ENCODE measurements at places on chromosomes 4 and X.
A peak's percentile ranks its signal among the peaks of the same experiment; 100 is the strongest.

DNA sequence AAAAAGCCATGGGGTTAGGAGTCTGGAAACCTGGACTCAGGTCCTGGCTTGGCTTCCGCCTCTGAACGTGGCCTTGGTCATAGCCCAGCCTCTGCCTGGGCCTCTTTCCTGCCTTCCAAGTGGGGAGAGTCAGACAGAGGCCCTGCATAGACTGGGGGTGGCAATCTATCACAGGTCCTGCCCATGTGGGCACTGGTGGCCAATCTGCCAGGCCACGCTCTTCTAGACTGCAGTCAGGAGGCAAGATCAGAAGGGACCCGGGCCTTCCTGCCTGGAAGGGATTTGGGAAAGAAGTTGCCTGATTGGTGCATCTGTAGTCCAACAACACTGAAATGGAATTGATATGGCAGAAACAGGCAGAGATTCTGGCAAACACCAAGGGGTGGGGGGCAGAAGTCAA lies 46.1 kb downstream of the CNGA2 start:
- DNase-seq: no peak

DNA sequence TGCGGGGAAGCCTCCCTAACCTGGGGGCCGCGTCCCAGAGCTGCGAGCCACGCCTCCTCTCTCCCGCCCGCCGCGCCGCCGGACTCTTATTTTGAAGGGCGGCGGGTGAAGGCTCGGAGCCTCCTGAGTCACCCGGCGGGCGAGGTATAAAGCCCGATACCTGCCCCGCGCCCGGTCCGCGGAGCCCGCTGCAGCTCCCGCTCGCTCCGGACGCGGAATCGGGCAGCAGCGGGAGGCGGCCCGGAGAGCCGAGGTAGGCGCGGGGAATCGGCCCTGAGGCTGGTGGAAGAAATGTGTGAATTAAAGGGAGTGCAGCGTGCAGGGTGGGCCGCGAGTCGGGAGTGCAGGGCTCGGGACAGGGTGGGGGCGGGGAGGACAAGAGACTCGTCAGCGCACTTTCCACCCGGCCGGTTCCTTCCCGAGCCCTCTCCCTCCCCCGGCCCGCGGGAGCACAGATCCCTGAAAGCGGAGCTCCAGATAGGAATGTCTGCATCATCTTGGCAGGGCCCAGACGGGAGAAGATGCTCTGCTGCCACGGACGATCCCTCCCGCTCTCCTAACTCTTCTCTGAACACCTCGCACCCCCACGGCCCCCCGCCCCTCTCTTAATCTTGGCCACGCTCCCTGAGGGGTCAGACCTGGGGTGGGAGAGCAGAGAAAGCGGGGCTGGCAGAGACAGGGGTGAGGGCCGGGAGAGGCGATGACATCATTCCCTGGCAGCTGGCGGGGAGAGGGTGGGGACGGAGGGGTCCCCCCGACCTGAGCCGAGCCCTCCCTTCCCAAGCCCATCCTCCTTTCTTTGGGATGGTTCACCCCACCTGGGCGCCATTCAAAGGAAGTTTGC lies 177.9 kb downstream of the CBR4 start:
- DNase-seq: peak; percentile 92

DNA sequence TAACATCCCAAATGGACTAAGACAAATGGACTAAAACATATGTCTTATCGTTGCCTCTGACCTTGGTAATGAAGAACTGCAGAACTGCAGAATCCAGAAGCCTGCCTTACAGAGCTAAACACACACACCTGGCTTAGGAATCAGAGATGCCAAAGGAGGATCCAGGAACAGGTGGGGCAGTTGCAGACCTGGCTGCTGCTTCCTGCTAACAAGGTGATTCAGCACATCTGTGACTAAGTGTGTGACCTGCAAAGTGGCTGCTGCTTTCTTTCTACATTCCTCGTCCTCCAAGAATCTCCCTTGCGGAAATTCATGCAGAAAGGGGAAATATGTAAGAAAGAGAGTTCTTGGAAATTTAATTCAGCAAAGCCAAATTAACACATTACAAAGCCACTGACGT lies 96.8 kb upstream of the NLGN4X start:
- DNase-seq: no peak

DNA sequence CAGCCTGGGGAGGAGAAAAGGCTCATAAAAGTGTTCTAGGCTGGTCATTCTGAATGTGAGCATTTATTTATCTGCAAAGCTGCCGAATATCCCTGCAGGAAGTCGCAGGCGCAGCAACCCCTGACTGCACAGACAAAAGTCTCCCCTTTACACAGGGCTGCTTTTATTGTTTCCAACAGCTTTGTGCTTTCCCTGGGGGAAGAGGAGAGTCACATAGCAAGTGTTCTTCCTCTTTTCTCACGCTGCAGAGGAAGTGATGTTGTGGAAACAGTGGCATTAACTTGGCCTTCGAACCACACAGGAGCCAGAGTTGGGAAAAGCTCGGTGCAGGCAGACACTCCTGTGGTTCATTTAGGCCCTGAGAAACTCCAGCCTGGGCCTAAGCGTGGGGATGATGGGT lies 81.5 kb upstream of the BCOR start:
- no peak for DNase-seq

GRCh38 chr4:150743564-150744342 lies 161.8 kb downstream of the MAB21L2 start:
- no peak for DNase-seq

GRCh38 chrX:70301716-70302115 lies 11.8 kb downstream of the KIF4A start:
- no peak for DNase-seq

- no peak for DNase-seq
These were observed 1.7 kb upstream of the CNOT6L start for GRCh38 chr4:77820649-77821561.

DNA sequence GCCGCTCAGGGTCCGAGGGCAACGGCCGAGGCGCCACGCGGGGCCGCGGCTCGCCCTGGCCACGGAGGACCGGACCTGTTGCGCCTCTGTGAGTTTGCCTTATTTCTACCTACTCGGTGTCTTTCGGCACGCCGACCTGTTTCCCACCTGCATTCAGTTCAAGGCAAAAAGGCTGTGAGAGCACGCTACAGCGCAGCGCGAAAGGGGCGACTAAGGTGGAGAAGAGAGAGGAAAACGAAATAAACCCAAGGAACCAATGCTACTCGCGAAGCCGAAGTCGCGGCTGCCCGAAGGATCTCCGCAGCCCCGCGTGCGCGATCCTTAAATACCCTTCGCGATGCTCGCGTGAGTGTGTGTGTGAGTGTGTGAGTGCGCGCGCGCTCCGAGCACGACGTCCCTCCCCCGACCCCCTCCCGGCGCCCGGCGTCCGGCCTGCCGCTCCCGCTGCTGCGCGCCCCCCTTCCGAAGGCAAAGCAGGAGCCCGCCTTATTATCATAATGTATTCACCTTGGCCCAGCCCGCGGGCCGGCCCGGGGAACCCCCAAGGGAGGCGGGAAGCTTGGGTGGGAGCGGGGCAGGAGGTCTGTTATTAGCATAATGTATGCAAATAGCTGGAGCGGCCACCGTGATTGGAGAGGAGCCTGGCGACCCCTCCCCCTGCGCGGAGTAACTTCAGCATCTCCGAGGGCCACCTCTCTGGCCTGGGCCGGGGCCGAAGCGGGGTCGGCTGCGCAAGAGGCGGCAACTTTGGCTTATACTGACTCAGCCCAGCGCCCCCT lies at the start of gene COL25A1:
TSS of gene COL25A1 (minus strand) at position 298 of the 779 bp plus-strand sequence.
- peak; percentile 94 for DNase-seq
